ENCODE measurements at places on chromosomes 11 and 22.

- DNase-seq = no peak
Measured at GRCh38 chr11:11335043-11335442, 18.0 kb downstream of the CSNK2A3 start.

- DNase-seq = no peak
Measured at GRCh38 chr11:26227301-26227746, 104.6 kb upstream of the ANO3 start.

DNA sequence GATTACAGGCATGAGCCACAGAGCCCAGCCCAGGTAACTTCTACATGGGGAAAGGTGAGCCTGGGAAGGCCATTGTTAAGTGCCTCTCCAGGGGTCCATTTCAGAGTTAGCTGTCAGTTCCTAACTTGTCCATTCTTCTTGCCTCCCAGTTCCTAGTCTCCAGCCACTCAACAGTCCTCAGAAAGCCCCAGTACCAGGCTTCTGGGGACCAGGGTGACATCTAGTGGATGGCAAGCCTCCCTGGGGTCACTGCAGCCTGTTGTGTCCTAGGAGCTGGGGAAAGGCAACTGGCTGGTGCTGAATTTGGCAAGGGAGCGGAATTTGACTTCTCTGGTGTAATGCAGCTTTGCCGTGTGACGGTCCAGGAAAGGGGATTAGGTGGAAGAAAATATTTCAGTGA, 2.1 kb downstream of the LGALS12 start:
- no peak for DNase-seq

GRCh38 chr22:25829808-25830777, 88.1 kb downstream of the MYO18B start:
- DNase-seq = no peak

DNA sequence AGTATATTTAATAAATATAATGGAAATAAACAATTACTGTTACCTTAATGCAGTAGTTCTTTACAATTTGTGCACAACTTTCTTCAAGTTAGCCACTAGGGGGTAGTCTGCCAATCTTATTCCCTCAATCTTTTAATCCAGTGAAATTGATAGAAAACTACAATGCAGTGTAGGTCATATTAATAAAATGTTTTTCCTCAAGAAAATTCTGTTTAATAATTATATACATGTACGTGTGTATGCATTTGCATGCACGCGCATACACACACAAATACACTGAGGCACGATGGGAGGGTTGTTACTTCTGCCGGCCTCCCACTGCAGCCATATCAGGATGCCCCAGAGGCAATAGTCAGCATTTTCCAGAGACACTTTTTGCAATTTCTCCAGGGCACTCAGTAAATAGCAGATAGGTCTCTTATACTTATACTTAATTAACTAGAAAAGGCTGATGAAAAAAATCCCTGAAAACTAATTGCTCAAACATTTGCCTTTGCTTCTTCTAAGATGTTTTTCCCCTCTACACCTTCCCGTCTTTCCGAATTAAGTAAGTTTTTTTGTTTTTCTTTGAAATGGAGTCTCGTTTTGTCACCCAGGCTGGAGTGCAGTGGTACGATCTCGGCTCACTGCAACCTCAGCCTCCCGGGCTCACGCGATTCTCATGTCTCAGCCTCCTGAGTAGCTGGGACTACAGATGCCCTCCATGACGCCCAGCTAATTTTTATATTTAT, 3.1 kb downstream of the GAB2 start:
- no peak for DNase-seq

DNA sequence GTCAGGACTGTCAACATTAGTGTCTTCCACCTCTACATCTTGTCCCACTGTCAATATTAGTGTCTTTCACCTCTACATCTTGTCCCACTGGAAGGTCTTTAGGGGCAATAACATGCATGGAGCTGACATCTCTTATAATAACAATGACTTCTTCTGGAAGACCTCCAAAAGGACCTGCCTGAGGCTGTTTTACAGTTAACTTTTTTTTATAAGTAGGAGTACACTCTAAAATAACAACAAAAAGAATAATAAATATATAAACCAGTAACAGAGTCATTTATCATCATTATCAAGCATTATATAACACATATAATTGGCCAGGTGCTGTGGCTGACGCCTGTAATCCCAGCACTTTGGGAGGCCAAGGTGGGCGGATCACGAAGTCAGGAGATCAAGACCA, 57.5 kb downstream of the PAK1 start:
- DNase-seq = no peak
